ENCODE measurements at places on chromosomes 11 and 22.

DNA sequence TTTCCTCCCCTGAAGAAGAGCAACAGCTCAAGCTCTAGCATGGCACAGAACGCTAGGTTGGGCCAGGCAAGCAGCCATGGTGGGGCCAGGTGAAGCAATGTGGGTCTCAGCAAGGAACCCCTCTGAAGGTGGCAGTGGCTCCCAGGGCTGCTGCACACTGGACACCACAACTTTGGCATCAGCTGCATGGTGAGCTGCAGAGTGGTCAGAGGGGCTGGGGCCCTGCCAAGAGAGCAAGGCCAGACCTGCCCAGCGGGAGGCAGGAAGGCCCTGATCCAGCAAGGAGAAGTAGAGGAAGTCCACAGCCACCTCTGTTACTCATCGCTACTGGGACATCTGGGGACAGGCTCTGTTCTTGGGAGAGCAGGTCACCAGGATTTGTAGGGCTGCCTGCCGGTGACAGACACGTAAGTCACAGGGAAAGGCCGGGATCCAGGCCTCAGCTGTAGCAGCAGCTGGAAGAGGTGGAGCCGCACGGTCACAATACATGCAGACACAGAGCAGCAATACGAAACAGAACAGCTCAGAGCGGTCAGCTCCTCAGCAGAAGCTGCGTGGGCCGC, 12.4 kb downstream of the CYB561A3 start:
- no peak for DNase-seq

- no peak for DNase-seq
These were observed 17.3 kb downstream of the BARX2 start for GRCh38 chr11:129392995-129393394.

GRCh38 chr22:48478529-48479265, 1349.0 kb downstream of the BRD1 start:
- no peak for DNase-seq

GRCh38 chr11:101453682-101454081, 130.1 kb downstream of the TRPC6 start:
- no peak for DNase-seq
